ENCODE measurements at places on chromosomes 6 and 20.
A peak's percentile ranks its signal among the peaks of the same experiment; 100 is the strongest.

DNA sequence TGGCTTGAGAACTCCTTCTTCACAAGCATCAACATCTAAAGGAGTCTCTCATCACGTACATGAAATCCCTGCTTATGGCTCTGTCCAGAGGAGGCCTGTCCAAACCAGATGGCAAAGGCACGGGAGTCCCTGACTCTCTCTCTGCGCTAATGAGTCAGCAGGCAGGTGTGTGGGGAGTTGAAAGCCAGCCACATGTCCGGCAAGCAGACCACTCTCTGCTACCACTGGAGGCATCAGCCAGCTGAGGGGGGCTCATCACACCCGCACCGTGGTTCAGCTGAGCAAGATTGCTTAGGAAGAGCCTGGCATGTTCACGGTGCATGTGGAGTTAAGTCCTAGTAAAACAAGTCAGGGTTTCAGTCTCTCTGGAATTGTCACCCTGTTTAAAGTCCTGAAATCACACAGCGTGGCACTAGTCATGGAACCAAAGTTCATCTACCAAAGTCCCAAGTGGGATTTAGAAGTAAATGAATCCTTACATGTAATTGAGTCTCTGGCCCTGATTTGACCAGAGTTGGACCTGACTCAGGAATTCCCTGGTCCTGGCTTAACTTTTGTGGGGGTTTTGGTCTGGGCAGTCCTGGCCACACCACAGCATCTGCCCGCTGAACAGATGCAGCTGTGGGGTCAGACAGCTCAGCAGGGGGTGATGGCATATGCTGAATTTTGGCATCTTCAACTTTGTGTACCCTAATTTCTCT lies 155.2 kb upstream of the RIN2 start:
- DNase-seq, result no peak

DNA sequence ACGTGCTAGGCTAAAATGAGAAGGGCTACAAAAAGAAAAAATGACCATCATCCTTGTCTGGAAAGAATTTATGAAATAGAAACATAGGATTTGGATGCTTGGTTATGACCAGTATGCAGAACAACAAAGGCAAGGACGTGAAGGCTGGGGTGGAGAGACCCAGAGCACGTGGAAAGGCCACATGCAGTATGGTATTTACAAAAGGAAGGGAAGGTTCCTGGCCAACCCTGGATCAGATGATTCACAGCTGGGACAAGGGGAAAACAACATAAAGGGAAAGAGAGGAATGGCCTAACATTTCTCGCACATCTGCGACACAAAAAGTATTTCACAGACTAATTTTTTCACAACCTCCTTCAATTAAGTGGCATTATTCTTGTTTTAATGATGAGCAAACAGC lies 8.2 kb downstream of the STX7 start:
- DNase-seq, result no peak

GRCh38 chr20:9520086-9520485 lies 5.7 kb downstream of the LAMP5 start:
- no peak for DNase-seq

DNA sequence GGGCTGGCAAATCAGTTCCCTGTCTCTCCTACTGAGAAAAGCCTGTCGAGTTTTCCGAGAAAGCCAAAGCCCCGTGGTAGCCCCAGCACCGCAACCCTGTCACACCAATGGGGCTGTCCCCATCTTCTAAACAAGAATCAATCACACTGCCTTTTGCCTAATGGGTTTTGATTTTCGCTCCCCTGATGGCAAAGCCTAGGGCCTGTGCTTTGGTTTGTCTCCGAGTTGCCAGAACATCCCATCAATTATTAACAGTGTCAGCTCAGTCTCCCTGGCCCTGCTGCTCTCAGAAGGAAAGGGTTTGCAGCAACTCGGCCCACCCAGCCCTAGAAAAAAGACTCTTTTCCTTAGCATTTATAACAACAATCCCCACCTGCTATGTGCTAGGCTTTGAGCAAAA lies 4.2 kb downstream of the KCNB1 start:
- no peak for DNase-seq

- no peak for DNase-seq
Measured at GRCh38 chr6:156028335-156029131, 572.9 kb upstream of the NOX3 start.

DNA sequence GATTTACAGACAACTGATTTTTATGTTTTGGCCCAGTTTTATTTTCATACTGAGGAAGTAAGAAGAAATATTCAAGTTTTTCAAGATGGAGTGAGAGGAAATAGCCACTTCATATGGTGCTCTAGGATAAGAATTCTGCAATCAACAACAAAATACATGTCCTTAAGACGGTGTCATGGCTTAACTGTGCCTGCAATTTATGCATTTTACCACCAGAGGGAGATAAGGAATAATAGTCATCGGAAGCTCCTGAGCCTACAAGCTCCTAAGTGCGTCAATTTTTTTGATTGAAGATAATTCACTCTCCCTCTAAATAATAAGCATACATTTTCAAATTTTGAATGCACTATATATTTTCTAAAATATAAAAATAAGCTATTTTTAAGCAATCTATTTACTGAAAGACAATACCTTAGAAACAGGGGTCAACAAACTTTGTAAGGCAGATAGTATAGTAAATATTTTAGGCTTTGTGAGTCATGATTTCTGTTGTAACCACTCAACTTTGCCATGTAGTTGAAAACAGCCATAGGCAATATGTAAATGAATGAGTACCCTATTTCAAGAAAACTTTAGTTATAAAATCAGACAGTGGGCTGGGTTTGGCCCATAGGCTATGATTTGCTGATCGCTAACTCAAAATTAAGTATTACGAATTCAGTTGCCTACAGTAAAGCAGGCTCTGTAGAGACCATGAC lies 230.9 kb upstream of the DTNBP1 start:
- no peak for DNase-seq

GRCh38 chr6:89487864-89488263 lies 54.9 kb downstream of the ANKRD6 start:
- no peak for DNase-seq

- DNase-seq, result no peak
Measured at GRCh38 chr20:19026121-19026878, 186.1 kb upstream of the SLC24A3 start.

DNA sequence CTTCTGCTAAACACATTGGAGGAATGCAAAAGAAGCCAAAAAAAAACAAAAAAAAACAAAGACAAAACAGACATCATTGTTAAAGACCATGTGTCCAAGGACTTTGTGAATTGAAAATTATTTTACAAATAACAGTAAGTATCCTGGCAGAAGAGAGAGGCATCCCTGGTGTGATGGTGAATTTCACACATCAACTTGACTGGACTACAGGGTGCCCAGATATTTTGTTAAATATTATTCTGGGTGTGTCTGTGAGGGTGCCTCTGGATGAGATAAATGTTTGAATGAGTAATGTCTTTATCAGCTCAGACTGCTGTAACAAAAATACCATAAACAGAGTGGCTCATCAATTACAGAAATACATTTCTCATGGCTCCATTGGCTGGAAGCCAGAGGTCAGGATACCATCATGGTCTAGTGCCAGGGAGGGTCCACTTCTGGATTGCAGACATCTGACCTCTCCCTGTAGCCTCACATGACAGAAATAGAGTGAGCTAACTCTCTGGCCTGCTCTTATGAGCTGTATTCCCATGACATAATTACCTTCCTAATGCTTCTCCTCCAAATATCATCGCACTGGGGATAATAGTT lies 12.2 kb upstream of the C6orf118 start:
- DNase-seq, result no peak

DNA sequence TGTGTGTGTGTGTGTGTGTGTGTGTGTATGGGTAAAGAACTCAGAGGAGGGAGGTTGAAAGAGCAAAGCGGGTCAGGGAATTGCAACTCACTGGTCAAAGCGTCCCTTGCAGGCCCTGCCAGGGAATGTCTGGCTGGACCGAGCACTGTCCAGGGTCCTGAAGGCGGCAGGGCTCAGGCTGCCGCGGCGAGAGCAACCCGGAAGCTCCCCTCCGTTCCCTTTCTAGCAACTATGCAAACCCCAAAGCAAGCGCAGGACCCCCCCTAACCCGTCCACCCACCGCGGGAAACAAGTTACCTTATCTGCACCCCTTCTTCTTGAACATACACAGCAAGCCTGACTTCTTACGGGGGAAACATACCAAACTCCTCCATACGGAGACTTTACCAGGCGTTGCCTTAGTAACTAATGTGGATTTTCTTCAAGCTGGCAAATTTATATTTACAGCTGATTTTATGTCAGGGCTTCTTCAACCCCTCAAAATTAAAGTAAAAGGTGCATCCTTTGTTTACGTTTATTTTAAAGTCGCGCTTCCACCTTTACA lies 538 bp upstream of the GRM1 start:
- DNase-seq, result peak; percentile 78

GRCh38 chr6:56689114-56689513 lies 46.4 kb upstream of the DST start:
- no peak for DNase-seq

GRCh38 chr6:36414481-36414880 lies 27.0 kb upstream of the ETV7 start:
- no peak for DNase-seq

DNA sequence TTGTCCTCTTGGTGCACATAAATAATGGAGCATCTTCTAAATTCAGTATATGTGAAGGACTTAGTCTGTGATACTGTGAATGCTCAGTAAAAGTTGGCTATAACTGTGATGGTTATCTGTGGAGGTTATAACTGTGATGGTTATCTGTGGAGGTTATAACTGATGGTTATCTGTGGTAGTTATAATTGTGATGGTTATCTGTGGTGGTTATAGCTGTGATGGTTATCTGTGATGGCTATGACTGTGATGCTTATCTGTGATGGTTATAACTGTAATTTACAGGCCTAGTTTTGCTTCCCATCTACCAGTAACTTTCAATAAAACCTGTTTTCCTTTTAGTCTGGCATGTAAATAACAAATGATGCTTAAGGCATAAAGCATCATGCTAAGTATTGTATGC lies 16.5 kb downstream of the PTK7 start:
- DNase-seq, result no peak

DNA sequence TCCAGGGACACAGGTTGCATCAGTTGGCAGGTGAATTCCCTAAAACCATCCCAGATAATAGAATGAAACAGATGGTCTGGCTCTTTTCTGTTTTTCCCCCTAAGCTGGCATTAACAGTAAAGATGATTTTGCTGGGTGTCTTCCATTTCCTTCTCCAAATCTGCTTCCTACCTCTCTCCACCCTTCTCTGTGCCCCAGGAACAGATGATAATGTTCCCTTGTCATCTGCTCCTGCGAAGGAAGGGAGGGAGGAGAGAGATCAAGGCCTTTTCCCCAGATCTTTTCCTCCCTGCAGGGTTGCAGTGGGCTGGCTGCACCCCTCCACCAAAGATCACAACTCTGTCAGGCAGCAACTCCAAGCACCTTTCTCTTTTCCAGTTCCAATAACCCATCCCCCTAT lies 156.5 kb upstream of the PRDM1 start:
- DNase-seq, result no peak

- no peak for DNase-seq
Measured at GRCh38 chr6:42199106-42199981, 4.6 kb upstream of the GUCA1B start.

DNA sequence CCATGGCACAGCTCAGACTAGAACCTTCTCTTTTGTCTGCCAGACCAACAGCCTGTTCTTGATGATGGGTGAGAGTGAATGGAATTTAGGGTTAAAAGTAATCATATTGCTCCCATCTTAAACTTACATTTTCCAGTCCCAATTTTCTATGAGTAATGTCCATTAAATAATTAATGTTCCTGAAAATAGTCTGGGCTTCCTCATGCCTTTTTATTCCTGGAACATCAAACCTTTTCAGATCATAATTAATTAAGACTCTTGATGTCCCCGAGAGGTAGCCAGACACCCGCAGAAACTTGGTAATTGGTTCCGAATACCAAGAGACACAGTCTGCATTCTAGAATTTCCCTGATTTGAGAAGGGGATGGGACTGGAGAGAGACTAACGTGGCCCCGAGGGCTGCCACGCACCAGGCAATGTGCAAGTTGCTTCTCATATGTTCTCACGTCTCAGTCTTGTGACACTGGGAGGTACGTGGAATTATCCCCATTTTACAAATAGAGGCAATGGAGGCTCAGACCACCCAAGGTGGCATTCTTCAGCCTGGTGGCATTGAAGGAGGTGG lies 78.6 kb upstream of the TOX2 start:
- no peak for DNase-seq

DNA sequence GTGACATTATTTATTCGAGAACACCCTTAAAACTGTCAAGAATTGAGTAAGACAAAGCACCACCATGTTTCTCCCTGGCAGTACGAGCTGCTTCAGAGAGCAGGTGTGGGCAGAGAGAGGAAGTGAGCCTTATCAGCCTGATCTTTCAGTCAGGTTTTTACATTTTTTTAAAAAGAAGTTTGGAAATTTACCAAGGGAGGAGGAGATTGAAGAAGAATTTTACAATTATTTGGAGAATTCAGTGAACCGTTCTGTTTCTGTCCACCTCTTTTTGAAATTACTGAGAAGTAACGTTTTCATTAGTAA lies 75.5 kb downstream of the ZDHHC14 start:
- DNase-seq, result no peak

DNA sequence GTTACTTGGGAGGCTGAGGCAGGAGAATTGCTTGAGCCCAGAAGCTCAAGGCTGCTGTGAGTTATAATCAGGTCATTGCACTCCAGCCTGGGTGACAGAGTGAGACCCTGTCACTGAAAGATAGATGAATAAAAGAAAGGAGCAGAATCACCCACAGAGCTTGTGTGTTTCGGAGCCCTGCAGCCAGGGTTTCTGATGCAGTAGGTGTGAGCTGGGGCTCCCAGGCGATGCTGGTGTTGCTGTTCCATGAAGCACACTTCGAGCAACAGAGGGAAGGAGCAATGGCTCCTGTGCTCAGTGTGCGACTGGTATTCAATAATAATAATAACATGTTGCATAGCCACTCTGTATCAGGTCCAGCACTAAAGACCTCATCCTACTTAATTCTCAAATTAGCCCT lies 197.5 kb upstream of the CST7 start:
- no peak for DNase-seq

DNA sequence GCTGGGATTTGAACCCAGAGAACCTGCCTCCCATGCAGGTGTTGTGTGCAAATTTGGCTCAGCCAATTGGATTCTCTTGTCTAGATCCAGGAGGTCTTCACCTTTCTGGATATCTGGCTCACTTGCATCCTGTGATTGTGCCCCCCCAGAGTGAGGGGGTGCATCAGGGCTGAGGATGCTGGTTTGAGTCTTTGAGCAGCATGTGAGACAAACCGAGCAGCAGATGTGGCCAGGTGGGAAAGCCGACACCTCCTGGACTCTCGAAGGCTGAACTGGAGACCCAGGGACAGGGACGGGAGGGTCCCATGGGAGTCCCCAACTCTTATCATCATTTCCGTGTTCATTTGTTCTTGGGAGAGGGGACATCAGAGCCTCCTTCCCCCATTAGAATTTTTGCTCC lies 30.6 kb upstream of the SULF2 start:
- peak; percentile 41 for DNase-seq

Measured in spleen (tissue), 13 donors.